ENCODE measurements at places on chromosomes 6 and 20. TPM values are rescaled to one million over a fixed set of nuclear protein-coding genes. Genes with fewer than 3 reads are reported as not detected.

The TMEM170B gene
- 1.5 TPM for total RNA-seq

DNA sequence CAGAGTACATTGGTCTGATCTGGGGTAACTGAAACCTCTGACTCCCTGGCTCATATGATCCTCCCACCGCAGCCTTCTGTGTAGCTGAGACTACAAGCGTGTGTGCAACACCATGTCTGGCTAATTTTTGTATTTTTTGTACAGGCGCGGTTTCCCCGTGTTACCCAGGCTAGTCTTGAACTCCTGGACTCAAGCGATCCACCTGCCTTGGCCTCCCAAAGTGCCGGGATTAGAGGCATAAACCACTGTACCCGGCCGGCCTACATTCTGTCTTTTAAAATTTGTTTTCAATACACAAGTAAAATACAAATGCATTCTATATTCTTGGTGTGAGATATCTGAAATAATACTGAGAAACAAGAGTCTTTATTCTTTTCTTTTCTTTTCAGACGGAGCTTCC, 1.7 kb upstream of the CBFA2T2 start:
- DNase-seq = no peak

The JPH2 gene
- total RNA-seq = 18.1 TPM

The THBD gene
- total RNA-seq = 14.2 TPM

DNA sequence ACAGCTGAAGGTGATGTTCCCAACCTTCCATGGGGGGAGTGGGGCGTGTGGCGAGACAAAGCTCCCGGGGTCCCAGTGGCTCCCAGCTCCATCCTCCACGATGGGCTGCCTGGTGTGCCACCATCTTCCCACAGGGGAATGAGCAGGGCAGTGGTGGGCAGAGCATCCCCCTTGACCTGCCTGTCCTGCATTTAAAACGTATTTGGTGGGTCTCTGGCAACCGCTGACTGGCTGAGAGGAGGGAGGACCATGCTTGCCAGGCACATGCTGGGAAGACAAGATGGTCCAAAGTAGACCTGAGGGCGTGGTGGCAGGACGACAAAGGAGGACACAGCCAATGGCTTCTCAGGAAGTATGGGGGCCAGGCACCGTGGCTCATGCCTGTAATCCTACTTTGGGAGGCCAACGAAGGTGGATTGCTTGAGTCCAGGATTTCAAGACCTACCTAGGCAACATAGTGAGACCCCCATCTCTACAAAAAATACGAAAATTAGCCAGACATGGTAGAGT, 4.9 kb downstream of the TLDC2 start:
- no peak for DNase-seq

DNA sequence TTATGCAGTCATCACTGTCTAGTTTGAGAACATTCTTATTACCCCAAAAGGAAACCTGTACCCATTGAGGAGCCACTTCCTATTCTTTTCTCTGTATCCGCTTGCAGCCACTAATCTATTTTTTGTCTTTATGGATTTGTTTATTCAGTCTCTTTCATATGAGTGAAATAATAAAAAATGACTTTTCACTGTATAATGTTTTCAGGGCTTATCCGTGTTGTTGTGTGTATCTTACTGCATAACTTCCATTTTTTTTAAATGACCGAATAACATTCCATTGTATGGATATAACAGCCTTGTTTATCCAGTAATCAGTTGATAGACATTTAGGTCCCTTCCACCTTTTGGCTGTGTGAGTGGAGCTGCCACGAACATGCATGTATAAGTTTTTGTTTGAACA, 86.6 kb downstream of the ZFAND3 start:
- peak; percentile 22 for DNase-seq

GRCh38 chr20:34401741-34402455, 38.8 kb downstream of the ITCH start:
- no peak for DNase-seq

The IP6K3 gene
- 4.6 TPM for total RNA-seq

The CLDN20 gene
- total RNA-seq = not detected

GRCh38 chr6:167113047-167113754, 9.7 kb upstream of the CCR6 start:
- DNase-seq = no peak

GRCh38 chr6:91877994-91878393, 1291.1 kb upstream of the MAP3K7 start:
- no peak for DNase-seq

The RCAN2 gene
- 9.9 TPM for total RNA-seq

- peak; percentile 90 for DNase-seq
These were observed 30.7 kb downstream of the ASIP start for GRCh38 chr20:34271956-34272355.

- DNase-seq = peak; percentile 37
These were observed 338.3 kb upstream of the NT5E start for GRCh38 chr6:85111481-85112011.

GRCh38 chr6:115058414-115059211, 715.8 kb upstream of the HS3ST5 start:
- no peak for DNase-seq

- no peak for DNase-seq
These were observed 112.4 kb downstream of the HDGFL1 start for GRCh38 chr6:22681761-22682160.

- peak; percentile 100 for DNase-seq
These were observed 685.6 kb downstream of the DOK5 start for GRCh38 chr20:55160996-55161395.

GRCh38 chr6:138115201-138115600, 8.0 kb upstream of the PERP start:
- no peak for DNase-seq

GRCh38 chr6:24649691-24650090, 3.7 kb upstream of the KIAA0319 start:
- no peak for DNase-seq

- no peak for DNase-seq
These were observed 550 bp upstream of the PRDM13 start for GRCh38 chr6:99605911-99606655.

DNA sequence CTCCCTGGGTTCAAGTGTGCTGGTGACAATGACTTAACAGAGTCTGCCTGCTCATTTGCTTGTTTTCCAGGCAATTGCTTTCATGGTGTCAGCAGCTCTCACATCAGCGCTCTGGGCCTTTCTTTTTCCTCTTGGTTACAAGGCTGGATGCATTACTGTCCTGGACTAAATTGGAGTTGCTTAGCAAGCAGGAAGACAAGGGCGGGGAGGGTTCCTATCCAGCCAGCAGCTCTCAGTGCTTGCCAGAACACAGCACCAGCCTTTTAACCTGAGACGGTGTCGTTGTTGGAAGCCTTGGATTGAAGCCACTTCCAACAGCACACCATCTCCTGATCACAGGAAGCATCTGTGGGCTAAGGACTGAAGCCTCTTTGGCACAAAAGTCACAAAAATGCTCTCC, 606.9 kb downstream of the CDH26 start:
- DNase-seq = no peak

GRCh38 chr6:148835920-148836441, 89.2 kb downstream of the UST start:
- DNase-seq = peak; percentile 87

DNA sequence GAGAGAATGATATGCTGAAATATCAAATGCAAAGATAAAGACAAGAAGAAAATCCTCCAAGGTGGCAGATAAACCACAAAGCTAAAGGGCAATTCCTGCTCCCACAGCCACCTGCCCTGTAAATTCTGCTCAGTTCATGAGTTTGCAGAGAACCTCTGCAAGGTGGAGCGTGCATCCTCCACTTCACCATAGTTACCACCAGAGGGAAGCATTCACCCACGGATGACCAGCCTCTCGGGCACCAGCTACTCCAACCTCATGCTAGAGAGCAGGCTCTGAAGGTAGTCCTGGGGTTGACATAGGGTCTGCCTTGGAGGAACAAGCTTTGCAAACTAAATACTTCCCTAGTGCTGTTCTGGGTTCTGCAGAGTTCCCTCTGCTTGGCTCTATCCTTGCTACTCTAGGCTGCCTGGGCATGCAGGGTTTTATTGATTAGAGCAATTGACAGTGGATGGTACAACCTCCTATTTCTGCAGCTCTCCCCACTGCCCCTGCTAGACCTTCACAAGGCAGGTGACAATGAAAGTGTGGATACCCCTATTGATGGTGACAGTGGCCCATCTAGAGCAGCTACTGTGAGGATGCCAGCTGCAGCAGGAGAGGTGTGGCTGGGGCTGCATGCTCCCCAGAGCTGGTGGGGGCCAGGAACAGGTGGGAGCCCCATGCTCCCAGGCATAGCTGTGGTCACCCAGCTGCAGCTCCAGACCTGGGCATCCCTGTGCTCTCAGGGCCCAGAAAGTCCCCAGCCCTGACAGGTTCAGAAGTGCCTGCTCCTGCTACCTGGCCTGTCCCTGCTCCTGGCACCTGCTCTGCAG, 51.1 kb downstream of the GGTLC1 start:
- DNase-seq = no peak

DNA sequence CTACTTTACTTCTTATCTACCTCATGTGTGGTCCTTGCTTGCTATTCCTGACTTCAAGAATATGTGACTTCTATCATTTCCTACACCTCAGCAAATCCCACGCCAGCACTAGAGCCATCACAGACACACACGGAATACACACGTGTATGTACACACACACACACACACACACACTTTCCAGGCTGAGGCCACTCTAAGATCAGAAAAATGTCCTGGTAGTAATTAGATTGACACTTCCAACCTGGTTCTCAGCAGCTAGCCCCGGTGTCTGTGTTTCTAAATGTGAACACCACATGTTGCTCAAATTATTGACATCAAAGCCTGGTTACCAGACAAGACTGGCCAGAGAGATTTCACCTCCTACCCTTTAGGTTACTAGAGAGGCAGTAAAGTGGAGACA, 54.1 kb upstream of the SASH1 start:
- no peak for DNase-seq

DNA sequence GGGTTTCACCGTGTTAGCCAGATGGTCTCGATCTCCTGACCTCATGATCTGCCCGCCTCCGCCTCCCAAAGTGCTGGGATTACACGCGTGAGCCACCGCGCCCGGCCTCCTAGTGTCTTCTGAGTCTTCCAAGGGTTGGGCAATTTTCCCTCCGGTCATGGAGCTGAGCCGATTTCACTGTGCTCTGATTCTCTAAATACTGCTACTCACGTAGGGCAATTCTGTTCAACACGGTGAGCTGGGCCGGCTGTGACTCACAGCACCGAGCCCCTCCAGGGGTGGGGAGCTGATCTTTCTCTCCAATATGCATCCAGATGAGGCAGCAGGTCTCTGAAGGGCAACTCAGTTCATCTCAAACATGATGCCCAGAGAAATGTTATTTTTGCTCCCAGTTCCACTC, 71.6 kb upstream of the CD93 start:
- DNase-seq = peak; percentile 35

GRCh38 chr6:110859335-110859792, 15.2 kb upstream of the AMD1 start:
- no peak for DNase-seq

The PRDM13 gene
- total RNA-seq = not detected

The NOX3 gene
- not detected for total RNA-seq

The BHLHE23 gene
- total RNA-seq = not detected

DNA sequence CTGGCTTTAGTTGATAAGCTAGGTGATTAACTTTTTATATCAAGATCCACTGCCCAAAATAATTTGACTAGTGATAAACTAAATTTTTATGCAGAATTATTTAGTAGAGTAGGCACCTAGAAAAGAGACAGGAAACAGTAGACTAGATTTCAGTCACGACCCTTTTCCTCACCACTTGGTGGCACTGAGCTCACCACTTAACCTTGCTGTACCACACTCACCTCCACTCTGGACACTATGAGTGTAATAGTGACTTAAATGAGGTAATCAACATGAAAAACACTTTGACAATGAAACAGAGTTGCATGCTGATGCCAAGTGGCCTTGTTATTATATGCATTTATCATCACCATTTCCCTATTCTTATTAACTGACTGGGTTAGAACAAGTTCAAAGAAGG, 730.4 kb downstream of the KIF16B start:
- no peak for DNase-seq

DNA sequence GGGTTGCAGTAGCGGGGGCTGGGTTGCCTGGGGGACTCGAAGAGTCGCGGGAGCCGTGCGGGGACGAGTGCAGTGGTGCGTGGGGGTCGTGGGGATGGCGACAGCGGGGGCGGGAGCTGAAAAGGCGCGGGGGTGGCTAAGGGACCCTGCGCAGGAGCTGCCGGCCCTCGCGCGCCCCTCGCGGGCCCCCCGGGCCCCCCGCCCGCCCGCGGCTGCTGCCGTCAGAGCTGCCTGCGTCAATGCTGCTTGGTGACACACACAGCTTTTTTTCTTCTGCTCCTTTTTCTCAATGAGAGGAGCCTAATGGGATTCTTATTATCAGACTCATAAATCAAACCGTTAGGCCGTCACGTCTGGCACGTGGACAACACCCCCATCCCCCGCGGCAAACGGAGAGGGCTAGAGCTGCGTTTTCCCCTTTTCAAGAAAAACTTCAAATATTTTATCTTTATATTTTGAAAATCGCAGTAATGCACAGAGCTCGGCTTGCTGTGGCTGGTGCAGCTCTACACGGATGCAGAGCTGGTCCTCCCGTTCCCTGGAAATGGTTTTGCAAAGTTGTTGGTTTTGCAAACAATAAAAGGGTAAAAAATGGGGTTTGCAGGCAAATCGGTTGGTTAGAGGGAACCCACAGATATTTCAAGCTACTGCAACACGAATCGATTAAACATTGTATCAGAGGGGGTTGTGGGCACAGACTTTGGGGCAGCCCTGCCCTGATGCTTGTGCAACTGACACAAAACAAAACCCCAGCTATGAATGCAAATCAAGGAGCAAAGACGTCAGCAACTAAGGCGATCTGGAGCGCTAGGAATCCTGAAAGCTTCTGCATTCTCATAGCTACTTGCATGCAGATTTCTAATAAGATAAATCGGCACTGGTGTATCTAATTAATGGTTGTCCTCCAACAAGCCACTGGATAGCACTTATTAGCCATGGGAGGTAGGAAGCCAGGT, 161.4 kb downstream of the TBXT start:
- peak; percentile 87 for DNase-seq

The LRRC73 gene
- total RNA-seq = 0.31 TPM

GRCh38 chr6:11218538-11219399, 13.7 kb downstream of the NEDD9 start:
- DNase-seq = peak; percentile 51

DNA sequence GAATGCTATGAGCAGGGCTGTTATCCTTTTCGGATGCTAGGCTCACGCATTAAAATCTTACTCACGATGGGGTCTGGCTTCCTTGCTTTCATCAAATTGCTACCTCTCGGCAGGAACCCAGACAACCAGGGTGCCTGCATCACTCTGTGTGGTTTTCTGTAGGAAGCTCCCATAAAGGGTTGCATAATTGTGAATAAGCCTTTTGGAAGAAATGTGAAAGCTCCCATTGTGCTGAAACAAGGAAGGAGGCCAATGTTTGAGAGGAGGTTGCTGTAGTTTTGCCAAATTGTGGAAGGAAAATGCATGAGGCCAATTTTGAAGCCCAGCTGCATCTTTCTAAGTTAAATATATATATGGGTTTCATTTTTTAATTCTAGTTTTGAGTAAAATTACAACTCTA, 615.5 kb downstream of the C6orf118 start:
- DNase-seq = peak; percentile 79

The SCUBE3 gene
- 8.5 TPM for total RNA-seq

The HSPA12B gene
- total RNA-seq = not detected

GRCh38 chr6:36035225-36035624, 7.6 kb downstream of the MAPK14 start:
- peak; percentile 23 for DNase-seq

- no peak for DNase-seq
These were observed 20.4 kb downstream of the TAF11 start for GRCh38 chr6:34867484-34867883.
